ENCODE measurements at places on chromosomes 6 and 20.

DNA sequence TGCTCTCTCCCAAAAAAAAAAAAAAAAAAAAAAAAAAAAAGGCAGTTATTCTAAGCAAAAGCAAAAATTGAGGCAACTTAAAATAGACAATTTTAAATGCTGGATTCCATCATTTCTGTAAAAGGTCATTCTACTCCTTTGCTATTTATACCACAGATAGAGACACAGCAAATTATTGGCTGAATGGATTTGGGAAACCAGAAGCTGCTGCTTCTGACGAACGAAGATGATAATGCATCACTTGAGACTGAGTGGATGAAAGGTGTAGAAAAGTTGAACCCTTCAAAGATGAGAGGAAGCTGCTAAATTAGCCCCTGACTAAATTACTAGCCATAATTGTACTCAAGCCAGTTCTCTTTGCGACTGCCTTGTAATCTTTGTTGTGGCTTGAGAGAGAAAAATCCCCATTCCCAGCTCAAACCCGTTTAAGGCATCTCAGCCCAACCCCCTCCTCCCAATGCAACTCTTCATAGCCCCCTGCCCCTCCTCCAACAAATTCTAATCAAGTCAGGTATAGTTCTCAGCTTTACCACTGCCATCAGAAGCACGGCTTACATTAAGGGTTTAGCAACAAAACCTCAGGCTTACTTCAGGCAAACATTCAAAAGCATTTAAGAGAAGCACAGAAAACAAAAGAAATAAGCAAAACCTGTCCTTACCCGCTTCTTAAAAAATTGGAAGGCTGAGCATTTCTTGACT lies 1.0 kb downstream of the SGK1 start:
- no peak for DNase-seq

GRCh38 chr6:43956478-43956877 lies 170.8 kb downstream of the MRPL14 start:
- DNase-seq: no peak

GRCh38 chr6:741410-742339 lies 48.7 kb upstream of the EXOC2 start:
- no peak for DNase-seq

DNA sequence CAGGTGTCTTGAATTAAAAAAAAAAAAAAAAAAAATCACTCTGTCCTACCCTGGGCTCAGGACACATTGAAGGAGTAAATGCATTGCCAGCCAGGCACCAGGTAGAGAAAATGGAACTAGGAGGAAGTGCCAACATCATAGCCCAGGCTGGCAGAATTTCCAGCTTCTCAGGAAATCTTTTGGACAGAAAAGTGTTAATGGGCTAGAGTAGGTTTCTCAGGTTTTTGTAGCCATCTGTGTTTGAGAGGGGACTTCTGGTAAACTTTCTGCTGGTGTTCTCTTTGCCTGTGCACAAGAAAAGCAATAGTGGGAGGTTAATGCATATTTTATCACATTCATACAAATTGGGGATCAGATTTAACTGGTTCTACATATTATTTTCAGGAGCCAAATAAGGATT lies 678.3 kb upstream of the NRSN1 start:
- no peak for DNase-seq

GRCh38 chr20:56369179-56369578 lies 10.4 kb downstream of the FAM210B start:
- DNase-seq: no peak

- DNase-seq: no peak
Measured at GRCh38 chr6:7515363-7515762, 26.1 kb upstream of the DSP start.

DNA sequence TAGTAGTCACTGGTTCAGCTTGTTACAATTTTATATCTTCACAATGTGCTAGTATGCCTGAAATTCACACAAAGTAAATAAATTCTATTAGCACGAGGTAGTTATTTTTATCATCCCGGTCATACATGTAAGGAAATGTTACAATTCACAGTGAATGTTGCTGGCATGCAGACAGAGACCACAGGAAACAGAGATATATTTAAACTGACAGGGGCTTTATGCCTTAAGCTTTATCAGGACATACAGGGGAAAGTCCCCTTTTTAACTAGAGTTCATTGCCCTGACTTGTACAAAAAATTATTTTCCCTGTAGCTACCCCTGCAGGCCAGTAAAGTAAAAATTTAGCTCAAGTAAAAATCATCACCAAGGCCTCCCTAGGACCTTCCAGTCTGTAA lies 712.0 kb upstream of the NRSN1 start:
- no peak for DNase-seq

DNA sequence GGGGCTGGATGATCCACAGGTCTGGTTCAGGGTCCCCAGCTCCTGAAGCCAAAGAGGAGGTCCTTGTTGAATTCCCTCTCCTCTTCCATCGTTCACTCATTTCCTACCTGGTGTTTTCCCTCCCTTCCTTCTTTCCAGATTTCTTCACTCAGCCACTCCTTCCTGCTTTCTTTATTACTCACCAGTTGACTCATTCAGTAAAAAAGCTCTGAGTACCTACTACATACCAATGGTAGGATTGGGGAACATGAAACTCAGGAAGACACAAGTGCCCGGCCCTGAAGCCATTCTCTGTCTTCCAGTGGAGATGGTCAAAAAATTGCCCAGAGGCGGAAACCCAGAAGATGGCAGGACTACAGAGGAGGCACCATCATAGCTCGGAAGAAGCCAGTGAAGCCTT lies 11.9 kb upstream of the NSFL1C start:
- DNase-seq: no peak

- no peak for DNase-seq
Measured at GRCh38 chr6:101302593-101302992, 90.9 kb upstream of the GRIK2 start.

DNA sequence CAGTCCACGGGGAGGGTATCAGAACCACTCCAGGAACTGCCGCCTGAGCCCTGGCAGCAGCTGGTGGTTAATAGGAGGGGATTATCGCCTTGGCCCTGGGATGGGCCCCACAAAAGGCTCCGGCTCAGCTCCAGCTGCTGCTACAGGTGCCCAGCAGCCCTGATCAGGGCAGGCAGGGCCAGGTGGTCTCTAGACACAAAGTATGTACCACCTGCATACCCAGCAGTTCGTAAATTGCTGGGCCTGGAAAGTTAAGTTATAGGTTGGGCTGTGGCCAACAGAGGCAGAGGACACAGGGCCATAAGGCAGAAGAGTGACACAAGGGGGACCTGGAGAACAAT lies 35.1 kb downstream of the RRBP1 start:
- no peak for DNase-seq

DNA sequence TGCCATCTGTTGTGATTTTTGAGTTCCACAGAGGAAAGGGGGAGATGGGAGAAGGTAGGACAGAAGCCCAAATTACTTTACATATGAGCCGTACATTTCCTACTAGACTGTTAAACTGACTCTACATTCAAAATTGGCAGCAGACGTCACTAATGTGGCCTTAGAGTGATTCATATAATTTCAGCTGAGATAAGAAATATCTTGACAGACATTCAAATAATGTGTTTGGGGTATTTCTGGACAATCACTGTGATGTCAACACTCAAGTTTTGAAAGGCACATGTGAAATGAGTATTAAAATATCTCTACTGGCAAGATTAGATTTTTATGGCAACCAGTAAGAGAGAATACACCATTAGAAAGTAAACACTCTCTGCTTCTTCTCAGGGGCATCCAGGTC lies 104.0 kb downstream of the MTFR2 start:
- no peak for DNase-seq

DNA sequence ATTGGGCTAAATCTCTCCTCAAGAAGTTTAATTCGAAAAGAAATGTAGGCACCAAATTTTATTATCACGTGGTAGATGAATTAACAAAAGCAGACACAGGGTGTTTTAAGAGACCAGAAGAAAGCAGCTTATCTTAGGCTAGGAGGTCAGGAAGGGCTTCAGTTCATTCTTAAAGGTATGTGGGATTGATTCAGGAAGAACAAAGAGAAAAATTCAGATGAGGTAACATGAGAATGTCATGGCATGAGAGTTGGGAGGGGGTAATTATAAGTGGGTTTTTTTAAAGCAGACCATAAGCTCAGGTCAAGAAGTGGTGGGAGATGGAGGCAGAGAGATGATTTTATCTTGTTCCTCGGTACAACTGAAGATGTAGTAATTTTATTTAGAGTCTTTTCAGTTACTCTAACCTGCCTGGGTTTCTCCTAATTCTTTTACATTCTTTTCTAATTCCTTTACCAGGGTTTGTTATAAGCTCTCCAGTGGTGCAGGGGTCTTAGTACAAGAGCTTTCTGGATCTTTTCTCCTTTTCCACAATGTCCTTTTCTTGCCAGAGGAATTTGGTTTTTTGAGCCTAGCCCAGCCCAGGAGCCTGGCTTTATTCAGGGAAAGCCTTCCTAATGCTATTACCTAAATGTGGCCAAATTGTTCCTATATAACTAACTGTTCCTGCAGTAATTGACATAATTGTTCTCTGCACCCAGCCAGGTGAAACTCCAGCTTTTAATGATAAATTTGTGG lies 474.1 kb upstream of the BTBD3 start:
- no peak for DNase-seq

DNA sequence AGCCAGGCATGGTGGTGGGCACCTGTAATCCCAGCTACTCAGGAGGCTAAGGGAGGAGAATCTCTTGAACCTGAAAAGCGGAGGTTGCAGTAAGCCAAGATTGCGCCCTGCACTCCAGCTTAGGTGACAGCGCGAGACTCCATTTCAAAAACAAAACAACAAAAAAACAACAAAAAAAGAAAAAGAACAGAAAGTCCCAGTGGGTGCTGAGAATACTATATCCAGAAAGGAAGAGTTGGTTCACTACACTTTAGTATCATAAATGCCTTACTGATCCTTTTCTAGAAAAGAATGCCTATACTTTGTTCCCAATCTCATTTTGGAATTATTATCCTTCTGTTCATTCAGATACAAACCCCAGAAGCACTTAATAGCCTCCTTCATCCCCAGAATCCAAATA lies 20.9 kb upstream of the ADGRG6 start:
- DNase-seq: no peak

DNA sequence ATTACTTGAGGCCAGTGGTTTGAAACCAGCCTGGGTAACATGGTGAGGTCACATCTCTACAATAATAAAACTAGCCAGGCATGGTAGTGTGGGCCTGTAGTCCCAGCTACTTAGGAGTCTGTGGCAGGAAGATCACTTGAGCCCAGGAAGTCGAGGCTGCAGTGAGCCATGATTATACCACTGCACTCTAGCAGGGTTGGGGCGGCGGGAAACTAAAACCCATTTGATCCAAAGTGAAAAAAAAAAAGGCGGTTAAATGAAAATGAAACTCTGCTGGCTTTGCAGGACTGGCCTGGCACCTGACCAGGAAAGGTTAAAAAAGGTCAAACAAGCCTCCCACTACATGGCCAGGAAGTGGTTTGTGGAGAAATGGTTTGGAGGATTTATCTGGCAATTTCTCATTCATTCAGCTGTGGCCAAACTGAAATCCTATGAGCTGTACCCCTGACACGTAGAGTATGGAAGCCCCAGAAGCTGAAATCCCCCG lies 36.6 kb downstream of the MTRES1 start:
- DNase-seq: no peak

DNA sequence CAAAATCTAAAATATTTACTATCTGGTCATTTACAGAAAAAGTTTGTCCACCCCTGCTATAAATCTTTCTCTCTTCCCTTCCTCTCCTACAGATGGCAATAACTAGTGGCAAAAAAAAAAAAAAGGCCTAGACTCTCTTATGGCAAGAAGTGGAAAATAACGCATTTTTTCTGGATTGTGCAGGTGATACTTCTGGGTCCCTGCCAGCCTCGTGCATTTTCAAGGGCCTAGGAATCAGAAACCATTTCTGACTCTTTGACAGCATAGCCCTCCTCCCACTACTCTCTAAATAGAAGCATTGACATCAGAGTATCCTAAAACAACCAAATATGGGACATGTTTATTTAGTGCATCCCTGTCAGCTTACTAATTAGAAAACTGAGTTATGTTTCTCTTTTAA lies 251.0 kb downstream of the KHDC1L start:
- DNase-seq: no peak

- DNase-seq: no peak
Measured at GRCh38 chr20:43535370-43536004, 23.3 kb upstream of the SGK2 start.

- no peak for DNase-seq
Measured at GRCh38 chr6:24614043-24614420, 32.0 kb downstream of the KIAA0319 start.

DNA sequence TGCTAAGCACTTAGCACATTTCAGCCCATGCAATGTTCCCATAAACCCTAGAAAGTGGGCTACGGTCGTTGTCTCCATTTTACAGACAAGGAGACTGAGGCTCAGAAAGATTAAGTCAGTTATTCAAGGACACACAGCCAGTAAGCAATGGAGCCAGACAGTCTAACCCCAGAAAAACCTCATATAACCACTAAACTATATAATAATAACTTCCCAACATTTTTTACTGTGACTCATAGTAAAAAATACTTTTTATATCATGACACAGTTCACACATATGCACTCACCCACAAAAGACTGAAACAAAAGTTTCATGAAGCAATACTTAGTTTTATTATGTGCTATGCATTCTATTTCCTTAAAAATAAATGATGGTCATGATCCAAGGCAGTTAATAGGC lies 66.2 kb upstream of the EYA2 start:
- DNase-seq: no peak

- no peak for DNase-seq
Measured at GRCh38 chr6:36973190-36973589, 12.8 kb downstream of the MTCH1 start.

DNA sequence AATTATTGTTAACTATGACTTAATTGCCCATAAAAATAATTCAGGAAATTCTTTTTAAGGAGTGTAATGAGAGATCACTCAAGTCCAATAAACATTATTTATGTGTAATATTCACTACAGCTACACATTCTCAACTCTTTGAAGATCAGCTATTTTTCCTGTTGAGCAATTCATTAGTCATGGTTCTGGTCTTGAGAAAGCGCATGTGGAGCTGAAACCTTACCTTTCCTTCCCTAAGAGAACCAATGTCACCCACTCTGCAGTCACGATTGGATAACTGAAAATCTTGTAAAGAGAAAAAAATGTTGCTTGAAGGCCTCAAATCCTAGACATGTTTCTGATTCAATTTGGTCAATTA lies 736.9 kb upstream of the MARCKS start:
- no peak for DNase-seq

DNA sequence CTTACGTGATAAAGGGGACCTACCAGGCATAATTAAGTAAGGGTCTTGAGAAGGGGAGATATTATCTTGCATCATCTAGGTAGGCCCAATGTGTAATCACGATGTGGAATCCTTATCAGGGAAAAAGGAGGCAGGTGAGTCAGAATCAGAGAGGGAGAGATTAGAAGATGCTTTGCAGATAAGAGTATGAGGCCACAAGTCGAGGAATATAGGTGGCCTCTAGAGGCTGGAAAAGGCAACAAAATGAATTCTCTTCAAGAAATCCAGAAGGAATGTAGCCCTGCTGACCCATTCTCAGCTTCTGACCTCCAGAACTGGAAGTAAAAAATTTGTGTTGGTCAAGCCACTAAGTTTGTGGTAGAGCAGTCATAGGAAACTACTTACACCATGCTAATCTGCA lies 11.0 kb upstream of the ENPP4 start:
- DNase-seq: no peak

DNA sequence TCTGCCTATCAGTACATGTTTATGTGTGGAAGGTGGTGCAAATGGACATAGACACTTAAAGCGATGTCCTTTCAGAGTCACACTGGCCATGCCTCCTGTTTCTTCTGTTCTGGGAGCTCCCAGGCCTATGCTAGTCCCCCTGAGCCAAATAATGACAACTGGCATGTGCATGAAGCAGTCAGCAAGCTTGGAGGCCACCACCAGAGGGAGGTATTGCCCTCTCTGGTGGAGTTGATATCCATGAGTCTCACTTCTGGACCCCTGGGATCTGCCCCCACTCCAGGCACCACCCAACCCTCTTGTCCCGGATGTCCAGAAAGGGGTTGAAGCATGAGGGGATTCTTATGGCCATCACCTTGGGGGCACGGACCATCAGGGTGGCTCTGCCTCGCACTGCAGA lies 172.2 kb downstream of the AIG1 start:
- no peak for DNase-seq

Measured in activated T-helper 1 cell treated with anti-CD3 and anti-CD28 coated beads, Interleukin-2, amount 50 U/mL, for 16 hours (primary cell).